ENCODE measurements at places on chromosomes 16 and 17.

DNA sequence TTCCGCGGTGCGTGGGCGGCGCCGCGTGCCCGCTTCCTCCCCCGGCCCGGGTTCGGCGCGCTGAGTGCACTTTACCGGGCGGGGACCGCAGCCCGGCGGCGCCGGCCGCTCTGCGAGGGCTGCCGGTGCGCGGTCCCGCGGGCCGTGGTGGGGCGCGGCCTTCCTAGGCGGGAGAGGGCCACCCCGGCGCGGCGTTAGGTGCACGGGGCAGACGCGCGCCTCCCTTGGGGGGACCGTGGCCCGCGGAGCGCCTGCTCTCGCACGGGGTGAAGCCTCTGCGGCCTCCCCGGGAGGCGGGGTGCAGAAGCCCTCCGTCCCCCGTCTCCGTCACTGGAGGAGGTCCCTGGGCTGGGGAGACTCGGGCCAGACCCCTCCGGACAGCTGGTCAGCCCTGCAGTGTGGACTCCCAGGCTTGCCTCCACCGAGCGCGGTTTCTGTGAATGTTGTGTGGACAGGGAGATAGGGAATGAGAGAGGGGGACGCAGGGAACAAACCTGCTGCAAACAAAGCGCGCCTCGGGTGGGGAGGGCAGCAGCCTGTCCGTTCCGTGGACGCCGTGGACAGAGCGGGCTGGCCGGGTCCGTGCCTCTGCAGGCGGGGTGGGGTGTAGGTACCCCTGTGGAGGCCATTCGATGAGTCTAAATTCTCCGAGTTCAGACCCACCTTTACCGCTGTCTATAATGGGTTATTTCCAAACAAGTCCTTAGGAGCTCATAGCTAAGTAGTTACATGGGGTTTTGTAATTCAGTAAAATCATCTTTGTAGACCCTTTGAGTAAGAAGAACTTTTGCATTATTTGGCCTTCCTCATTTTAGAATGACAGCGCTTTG lies 721 bp downstream of the TBCD start:
- no peak for DNase-seq

DNA sequence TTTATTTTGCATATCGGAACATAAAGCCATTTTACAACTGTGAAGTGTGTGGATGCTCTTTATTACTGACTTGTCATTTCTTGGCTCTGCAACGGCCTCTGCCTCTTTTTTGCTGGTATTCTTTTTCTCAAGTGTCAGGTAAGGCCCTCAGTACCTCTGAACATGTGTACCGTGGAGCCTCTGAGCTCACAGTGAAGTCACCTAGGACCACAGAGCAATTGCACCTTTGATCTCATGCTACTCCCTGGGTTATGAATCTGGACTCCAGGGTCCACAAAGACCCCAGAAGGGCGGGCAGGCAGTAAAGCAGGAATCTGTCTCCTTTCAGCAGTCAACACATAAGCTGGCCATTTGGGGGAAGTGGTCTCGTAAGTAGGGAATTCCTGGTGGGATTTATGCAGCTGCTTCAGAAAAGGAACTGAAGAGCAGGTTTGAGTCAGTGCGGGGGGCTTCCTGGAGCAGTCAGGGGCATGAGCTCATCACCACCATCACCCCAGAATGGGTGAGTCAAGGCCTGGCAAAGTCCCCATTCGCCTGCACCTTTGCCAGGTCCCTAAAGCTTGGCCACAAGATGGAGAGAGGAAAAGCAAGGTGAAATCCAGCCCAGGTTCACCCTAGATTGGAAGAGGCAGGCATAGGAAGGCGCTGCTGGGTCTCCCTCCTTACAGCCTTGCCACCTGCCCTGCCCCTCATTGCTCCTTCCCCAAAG lies 33.0 kb downstream of the TBX4 start:
- no peak for DNase-seq

DNA sequence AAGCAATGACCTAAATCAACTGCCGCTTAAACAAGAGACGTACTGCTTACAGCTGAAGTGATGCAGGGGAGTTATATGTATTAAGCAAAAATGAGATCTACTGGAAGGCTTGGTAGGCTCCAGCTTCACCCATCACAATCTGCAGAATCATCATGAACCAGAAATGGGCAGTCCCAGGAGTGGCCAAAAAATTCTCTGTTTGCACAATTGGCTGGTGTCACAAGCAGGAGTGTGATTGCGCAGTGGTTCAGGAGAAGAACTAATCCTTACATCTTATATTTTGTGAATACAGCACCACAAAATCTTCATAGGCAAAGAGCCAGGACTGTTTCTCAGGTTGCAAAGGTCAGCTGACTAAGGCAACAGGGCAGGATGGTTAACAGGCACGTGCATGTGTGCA lies 75.9 kb downstream of the CES1 start:
- DNase-seq: no peak

GRCh38 chr16:88812513-88813268 lies 963 bp upstream of the APRT start:
- DNase-seq: no peak

DNA sequence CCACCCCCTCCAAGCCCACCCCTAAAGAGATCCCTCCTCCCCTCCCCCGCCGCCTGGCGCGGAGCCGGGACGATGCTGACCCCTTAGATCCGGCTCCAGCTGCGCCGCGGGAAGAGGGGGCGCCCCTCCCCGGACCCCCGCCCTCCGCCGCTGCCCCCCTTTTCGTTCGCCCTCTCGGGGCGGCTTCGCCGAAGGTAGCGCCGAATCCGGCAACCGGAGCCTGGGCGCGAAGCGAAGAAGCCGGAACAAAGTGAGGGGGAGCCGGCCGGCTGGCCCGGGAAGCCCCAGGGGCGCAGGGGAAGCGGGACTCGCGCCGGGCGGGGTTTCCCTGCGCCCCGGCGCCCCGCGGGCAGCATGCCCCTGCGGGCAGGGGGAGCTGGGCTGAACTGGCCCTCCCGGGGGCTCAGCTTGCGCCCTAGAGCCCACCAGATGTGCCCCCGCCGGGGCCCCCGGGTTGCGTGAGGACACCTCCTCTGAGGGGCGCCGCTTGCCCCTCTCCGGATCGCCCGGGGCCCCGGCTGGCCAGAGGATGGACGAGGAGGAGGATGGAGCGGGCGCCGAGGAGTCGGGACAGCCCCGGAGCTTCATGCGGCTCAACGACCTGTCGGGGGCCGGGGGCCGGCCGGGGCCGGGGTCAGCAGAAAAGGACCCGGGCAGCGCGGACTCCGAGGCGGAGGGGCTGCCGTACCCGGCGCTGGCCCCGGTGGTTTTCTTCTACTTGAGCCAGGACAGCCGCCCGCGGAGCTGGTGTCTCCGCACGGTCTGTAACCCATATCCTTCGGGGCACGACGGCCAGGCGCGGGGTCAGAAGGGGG lies 623 bp downstream of the CACNA1G start:
- DNase-seq: no peak
